Muscle of arm (tissue), 14 donors: ENCODE measurements at places on chromosomes 11 and 22.

DNA sequence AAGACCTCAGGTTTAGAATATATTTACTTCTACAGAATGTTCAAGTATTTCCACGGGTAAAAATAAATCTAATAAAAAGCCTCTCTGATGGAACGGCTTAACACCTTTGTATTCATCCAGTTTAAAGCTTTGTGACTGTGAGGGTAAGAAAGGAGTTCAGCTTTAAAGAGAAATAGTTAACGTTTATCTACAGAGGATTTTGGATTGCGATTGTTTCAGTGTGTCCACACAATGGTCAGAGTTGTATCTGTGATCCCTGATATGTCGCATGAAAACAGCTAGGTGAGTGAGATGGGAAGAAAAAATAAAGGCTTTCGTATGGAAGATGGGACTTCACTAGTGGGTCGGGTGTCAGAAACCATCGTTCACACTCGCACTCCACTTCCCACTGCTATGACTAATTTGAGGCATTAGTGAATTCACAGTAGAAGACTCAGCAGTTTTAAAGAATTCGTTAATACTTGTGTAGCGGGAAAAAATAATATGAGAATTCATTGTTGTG, 1.6 kb downstream of the APLP2 start:
- no peak for DNase-seq

DNA sequence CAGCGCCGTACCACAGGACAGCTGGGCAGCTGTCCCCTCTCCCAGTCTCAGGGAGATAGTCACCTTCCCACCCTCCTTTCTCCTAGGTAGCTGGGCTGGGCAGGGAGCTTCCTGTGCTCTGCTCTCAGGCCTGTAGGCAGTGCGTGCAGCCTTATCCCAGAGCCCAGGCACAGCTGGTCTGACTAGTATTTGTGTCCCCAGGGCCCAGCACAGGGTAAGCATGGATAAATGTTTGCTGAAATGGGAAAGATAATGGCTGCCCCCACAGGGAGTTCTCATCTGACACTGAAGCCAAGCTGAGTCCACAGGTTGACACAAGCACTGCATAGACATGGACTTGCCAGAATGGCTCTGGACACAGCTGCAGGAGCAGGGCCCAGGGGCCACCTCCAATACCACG, 9.8 kb downstream of the SLC15A3 start:
- DNase-seq: no peak

DNA sequence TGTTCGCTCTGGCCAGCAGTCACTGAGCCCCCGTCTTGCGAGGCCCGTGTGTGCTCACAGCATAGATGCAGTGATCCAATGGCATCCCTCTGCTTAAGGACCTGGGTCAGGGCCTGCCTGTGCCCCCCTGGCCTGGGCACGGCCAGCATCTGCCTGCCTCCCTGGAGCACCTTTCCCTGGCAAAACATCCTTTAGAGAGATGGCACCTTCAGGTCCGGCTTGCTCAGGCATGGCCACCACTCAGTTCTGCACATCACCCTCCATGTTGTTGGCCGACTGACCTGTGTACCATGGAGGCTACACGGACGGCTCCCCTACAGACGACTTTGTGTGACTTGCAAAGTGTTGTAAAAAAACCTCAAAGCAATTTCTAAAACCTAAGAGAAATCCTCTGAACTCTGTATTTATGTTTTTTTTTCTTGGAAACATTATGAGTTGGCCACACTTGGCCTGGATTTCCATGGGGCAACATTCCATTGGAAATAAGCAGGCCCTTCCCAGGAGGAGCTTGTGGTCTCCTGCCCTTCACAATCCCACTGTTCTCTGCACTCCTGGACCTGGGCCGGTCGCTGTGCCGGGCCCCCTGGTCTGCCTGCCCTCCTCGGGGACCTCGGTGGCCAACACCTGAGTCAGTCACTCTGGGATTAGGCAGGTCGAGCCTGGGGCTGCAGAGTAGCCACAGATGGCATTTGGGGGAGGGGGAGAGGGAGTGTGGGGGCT, 592.4 kb downstream of the TBC1D22A start:
- DNase-seq: no peak

GRCh38 chr11:45967506-45967905, 45.0 kb downstream of the LARGE2 start:
- no peak for DNase-seq

- no peak for DNase-seq
These were observed 110.6 kb downstream of the SGSM3 start for GRCh38 chr22:40480996-40481395.

- DNase-seq: peak; percentile 18
These were observed 194.7 kb downstream of the BRD1 start for GRCh38 chr22:49633010-49633324.

DNA sequence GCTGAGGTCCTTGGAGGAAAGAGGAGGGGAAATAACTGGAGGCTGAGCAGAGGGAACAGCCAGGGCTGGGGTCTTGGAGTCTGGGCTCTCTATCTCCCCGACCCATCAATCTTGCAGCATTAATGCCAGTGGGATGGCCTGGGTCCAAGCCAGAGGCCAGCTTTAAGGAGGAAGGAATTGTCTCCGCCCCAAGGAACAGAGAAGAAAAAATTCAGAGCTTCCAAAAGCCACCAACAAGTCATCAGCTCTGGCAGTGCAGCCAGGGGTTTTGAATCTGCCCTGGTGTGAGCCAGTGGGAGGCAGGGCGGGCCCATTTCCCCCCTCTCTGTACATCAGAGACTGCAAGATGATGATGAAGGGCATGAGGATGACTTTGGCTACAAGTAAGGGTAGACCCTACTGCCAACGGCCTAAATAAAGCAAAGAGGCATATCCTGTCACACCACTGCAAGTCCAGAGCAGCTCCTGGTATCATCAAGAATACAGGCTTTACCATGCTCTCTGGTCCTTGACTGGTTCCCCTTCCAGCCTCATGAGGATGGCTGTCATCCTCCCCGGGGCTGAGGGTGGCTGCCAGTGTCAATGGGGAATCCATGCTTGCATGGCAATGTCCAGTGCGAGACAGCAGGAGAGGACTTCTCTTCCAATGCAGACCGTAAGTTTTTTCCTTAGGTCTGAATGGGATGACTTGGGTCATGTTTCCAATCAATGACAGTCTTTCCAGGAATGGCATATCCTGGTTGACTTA, 34.4 kb downstream of the LRRC32 start:
- DNase-seq: no peak

GRCh38 chr11:35781861-35782470, 119.4 kb downstream of the TRIM44 start:
- no peak for DNase-seq

- DNase-seq: no peak
These were observed 3.8 kb downstream of the B4GALNT4 start for GRCh38 chr11:372809-373715.

DNA sequence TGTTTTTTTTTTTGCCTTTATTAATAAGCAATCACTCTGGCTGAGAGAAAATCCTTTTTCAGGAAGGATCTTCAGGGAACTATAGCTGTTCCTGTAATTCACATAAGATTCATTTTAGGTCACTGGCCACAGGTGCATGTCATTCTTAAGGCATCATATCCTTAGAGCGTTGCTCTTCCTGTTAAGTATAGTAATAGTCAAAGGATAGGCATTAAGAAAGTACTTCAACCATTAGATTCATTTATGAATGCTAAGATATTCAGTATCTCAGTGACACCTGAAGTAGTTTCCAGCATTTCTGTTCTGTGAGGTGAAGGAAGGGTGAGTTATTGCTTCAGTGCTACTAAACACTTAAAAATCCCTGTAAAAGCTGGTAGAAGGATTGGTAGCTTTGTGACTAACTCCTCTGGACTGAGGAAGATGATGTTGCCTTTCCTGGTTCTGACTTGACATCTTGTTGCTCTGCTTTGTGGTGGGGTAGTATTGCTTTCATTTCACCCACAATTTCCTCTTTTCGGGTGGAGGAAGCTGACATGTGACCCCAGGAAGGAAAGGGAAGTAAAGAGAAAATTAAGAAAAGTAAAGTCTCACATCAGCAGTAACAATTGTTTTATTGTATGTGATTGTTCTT, 34.7 kb downstream of the RNF169 start:
- peak; percentile 10 for DNase-seq

DNA sequence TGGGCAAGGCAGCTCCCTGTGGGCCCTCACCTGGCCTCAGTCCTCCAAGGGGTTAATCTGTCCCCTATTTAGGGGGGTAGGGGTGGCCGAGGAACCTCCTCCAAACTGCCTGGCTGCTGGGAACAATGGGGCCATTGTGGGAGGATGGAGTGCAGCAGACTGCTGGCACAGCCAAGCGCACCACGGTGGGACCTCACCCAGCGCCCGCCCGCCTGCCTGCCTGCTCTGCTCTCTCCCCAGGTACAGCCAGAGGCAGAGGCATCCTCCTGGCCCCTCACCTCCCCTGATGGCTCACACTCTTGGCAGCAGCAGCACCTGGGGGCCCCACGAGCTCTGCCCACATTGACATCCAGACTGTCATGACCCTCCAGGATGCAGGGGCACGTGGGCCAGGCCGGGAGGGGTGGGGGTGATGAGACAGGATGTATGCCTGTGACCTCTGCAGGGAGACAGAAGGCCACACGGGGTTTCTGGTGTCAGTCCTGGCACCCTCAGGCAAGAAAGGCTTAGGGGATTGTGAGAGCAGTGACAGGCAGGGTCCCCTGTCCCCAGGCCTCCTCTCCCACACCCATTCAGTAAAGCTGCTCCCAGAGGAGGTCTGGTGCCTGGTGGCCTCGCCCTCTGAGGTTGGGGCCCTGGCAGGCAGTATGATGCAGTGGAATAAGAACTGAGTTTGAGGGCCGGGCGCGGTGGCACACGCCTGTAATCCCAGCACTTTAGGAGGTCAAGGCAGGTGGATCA, 11.4 kb downstream of the BCL9L start:
- no peak for DNase-seq

DNA sequence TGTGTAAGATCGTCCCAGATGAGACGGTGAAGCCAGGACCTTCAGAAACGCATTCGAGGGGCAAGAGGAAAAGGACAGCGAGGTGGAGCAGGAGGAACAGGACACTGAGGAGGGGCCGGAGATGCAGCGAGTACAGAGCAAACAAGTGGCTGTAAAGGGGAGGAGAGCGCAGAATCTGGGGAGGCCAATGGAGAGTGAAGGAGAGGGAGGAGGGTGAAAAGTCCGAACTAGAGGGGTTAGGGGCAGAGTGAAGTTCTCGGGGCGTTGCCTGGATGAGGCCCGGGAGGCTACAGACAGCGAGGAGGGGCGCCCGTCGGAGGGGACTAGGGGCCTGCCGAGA, 8.8 kb upstream of the PPIL2 start:
- no peak for DNase-seq

DNA sequence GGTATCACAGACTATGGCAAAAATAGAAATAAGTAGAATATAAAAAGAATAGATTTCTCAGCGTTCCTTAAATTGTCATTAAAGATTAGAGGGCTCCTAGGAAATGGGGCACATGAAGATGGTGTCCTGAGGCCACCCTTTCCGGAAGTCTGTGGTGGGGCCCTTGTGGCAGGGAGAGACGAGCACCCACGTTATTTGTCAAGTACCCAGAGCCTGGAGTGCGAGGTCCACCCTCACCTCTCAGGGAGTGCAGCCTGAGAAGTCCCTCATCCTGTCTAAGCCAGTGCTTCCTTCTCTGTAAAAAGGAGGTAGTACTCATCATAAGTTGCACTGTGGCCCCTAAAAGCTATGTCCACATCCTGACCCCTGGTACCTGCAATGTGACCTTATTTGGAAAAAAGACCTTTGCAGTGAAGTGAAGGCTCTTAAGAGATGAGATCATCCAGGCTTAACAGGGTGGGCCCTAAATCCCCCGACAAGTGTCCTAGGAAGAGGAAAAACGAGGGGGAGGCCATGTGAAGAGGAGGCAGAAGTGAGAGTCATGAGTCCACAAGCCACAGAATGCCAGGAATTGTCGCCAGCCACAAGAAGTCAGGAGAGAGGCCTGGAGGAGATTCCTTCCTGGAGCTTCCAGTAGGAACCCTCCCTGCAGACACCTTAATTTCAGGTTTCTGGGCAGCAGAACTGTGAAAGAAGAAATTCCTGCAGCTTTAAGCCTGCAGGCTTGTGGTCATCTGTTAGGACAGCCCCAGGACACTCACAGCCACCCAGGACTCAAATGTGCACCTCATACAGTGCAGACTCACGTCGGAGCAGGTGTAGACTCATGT, 76.8 kb upstream of the CCND1 start:
- DNase-seq: no peak

DNA sequence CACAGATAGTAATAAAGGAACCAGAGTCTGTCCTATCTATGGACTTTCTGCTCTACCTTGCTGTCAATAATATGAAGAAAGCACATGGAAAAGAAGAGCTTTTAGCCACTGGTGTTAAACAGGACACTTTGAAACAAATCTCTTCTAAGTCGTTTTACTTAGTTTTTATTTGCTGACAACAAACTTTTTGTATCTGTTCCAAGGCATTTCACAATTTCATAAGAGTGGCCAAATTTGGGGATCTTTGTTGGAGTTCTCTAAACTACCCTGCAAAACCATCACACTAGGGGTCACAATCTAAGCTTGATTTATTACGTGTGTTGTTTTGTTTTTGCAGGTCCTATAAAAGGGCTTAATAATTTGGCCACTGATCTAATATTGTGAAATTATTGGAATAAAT, 54.4 kb downstream of the BBOX1 start:
- no peak for DNase-seq

- DNase-seq: peak; percentile 68
These were observed 28.3 kb upstream of the WNT11 start for GRCh38 chr11:76234416-76235232.

- no peak for DNase-seq
These were observed 3.3 kb downstream of the NRGN start for GRCh38 chr11:124743050-124743449.

DNA sequence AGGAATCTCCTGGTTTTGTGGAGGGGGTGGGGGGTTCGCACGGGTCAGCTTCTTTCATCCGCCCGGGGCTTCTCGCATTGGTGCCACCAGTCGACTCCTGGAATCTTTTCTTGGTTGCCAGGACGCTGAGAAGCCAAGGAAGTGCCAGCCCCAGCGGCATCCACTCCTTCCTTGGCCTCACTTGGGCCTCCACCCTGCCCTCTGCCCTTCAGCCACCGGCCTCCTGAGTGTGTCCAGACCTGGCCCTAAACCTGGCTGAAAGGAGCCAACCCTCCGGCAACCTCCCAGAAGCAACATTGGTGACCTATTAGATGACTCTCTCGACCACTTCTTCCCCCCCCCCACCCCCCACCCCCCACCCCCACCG, 518 bp upstream of the GALNT18 start:
- no peak for DNase-seq

GRCh38 chr22:45548991-45549761, 46.5 kb downstream of the FBLN1 start:
- DNase-seq: no peak

DNA sequence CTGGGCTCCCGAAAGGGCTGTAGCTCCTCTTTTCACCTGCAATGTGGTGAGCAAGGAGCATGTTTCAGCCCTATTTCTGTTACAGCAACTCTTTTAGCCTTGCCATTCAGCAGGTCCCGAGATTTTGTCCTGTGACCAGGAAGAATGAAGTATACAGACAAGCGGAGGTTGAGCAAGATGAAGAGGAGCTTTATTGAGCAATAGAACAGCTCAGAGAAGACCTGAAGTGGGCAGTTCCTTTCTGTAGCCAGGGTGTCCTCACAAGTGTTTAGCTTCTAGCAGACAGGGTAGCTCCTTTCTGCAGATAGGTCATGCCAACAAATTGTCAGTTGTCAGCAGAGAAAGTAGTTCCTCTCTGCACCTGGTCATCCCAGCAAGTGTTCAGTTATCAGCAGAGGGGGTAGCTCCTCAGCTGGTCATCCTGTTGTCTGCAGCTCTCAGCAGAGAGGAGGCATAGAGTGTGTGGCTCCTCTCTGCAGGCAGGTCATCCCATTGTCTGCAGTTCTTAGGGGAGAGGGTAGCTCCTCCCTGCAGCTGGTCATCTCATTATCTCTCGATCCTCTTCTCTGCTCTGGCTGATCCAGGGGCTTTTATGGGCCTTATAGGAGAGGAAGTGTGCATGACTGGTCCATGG, 5.4 kb upstream of the OR56A4 start:
- DNase-seq: no peak
